A549 treated with dexamethasone at 1 μM for 4 hours (cell line): ENCODE measurements at places on chromosomes 4 and X. TPM values are rescaled to one million over a fixed set of nuclear protein-coding genes. Genes with fewer than 3 reads are reported as not detected.

Gene SH3RF1
- 7.1 to 11.0 TPM (median 9.3 TPM) in 5 replicates for total RNA-seq

Gene DCHS2
- 0.01 TPM in 1 of 5 replicates, not detected in the others for total RNA-seq

Gene MSANTD1
- total RNA-seq, result 0.05 to 0.18 TPM (median 0.08 TPM) in 5 replicates

Gene TCP11X2
- not detected in 5 replicates for total RNA-seq

Gene PAGE5
- total RNA-seq, result not detected in 5 replicates

Gene ZFP42
- not detected in 5 replicates for total RNA-seq

Gene GUCY1B1
- 0.18 to 0.31 TPM (median 0.23 TPM) in 5 replicates for total RNA-seq

Gene SH2D1A
- not detected in 5 replicates for total RNA-seq
